GM03348 (cell line): ENCODE measurements at places on chromosomes 7 and 10.

- DNase-seq, result no peak
Measured at GRCh38 chr7:19020711-19021110, 96.7 kb downstream of the TWIST1 start.

- no peak for DNase-seq
Measured at GRCh38 chr10:52232561-52233350, 81.3 kb upstream of the DKK1 start.

- DNase-seq, result no peak
Measured at GRCh38 chr10:126836009-126836408, 69.2 kb upstream of the DOCK1 start.

DNA sequence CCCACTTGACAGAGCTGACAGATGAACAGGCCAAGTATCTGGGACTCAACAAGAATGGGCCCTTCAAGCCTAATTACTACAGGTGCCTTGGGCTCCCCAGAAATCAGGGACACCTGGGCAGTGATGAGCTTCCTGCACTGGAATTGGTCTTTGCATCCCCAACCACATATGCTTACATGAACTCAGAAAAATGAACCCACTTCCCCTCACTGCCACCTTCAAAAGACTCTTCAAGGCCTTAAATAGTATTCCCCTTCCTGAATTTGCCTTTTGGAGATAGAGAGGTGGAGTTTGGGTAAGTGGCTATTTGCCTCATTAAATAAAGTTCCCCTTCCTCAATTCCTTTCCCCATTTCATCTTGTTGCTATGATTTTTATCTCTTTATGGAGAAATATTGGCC, 7.8 kb upstream of the STRIP2 start:
- DNase-seq, result no peak
